GM19239 (cell line): ENCODE measurements at places on chromosomes 11 and 22.

GRCh38 chr11:34155057-34155756, 49.8 kb downstream of the NAT10 start:
- no peak for DNase-seq

DNA sequence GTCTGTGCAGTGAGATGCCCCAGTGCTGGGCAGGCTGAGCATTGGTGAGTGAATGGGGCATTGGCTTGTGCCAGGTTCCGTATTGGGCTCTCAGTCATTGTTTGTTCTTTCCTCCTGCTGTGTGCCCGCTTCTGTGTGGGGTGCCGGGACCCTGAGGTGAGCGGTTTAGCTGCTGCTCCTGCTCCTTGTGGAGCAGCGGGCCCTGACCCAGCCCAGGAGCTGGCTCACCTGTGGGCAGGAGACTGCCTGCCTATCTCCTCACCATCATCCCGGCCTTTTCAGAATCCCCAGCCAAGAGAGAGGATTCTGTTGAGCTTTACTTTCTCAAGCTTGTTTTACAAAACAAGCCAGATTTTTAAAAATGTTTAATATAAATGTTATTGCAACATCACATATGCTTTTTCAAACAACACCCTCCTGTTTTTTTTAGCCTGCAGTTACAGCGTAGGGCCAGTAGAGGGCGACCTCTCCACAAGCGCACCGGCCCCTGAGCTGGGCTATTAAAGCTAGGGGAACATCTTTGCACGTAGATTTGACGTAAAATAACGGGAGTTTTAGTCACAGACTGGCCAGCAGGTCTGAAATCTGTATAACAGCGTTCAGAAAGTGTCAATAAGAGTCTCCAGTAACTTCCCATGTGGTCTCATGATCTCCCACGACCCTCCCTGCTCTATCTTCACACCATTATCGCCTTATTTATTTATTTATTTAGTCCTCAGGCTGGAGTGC, 25.1 kb upstream of the RELT start:
- peak; percentile 87 for DNase-seq

- no peak for DNase-seq
Measured at GRCh38 chr11:9386086-9386485, 1.6 kb downstream of the IPO7 start.

DNA sequence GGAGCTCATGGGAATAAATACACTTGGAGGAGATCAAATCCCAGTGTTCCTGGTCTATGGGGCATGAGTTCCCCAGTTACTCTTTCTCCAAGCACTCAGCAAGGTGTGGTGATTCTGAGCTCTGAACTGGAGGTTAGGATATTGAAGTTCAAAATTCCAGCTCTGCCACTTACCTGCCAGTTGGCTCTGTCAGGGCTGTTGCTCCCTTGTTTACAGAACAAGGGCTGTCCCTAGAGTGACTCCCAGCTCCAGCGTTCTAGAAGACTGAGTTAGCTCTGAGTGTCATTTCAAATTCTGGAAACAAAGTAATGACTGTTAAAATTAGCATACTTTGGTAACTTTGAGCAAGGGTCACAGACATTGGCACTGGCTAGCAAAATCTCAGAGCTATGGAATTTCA, 69.7 kb upstream of the ZBED5 start:
- DNase-seq: no peak

DNA sequence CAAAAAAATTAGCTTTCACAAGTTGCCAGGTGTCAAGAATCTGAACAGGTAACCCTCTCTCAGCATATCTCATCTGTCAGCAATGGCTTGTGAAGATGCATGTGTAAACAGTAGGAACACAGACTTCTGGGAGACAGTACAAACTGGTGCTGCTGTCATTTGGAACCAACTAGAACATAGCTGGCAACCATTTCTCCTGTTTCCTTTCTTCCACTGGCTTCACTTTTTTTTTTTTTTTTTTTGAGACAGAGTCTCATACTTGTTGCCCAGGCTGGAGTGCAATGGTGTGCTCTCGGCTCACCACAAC, 2.1 kb upstream of the PIK3C2A start:
- no peak for DNase-seq

- DNase-seq: no peak
Measured at GRCh38 chr22:22058633-22059290, 76.2 kb upstream of the TOP3B start.

- DNase-seq: no peak
Measured at GRCh38 chr11:133919330-133920108, 37.2 kb downstream of the IGSF9B start.

- no peak for DNase-seq
Measured at GRCh38 chr22:19877626-19878339, 23.1 kb upstream of the GNB1L start.

- DNase-seq: no peak
Measured at GRCh38 chr11:8768625-8769333, 86.2 kb downstream of the RPL27A start.
